HCT116 (cell line): ENCODE measurements at places on chromosomes 16 and 17.
A peak's percentile ranks its signal among the peaks of the same experiment; 100 is the strongest.

DNA sequence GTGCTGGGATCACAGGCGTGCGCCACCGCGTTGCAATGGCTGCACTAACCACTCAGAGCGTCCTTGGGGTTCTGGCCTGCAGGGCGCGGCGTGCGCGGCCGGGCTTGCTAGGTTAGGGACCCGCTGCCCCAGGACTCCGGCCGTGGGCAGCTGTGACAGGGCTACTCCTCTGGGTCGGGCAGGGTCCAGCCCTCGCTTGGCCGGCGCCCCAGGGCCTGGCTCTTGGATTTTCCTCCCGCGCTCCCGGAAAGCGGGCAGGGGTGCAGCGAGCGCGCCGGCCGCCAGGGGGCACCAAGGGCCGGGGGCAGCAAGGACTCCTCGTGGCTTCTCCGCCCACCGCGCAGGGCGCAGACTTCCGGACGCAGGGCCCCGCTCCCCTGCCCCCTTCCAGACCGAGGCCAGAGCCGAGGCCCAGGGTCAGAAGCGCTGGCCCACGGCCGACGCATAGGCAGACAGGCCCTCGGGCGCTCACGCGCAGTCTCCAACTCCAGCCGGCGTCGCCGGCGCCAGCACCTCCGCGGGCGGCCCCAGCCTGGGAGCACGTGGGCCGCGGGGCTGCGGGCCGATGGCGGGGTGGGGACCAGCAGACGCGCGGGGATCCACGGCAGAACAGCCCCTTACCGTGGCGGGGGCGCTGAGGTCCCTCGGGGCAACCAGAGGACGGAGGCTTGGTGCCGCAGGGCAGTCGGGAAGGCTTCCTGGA, 355 bp downstream of the TLE7 start:
- no peak for DNase-seq

DNA sequence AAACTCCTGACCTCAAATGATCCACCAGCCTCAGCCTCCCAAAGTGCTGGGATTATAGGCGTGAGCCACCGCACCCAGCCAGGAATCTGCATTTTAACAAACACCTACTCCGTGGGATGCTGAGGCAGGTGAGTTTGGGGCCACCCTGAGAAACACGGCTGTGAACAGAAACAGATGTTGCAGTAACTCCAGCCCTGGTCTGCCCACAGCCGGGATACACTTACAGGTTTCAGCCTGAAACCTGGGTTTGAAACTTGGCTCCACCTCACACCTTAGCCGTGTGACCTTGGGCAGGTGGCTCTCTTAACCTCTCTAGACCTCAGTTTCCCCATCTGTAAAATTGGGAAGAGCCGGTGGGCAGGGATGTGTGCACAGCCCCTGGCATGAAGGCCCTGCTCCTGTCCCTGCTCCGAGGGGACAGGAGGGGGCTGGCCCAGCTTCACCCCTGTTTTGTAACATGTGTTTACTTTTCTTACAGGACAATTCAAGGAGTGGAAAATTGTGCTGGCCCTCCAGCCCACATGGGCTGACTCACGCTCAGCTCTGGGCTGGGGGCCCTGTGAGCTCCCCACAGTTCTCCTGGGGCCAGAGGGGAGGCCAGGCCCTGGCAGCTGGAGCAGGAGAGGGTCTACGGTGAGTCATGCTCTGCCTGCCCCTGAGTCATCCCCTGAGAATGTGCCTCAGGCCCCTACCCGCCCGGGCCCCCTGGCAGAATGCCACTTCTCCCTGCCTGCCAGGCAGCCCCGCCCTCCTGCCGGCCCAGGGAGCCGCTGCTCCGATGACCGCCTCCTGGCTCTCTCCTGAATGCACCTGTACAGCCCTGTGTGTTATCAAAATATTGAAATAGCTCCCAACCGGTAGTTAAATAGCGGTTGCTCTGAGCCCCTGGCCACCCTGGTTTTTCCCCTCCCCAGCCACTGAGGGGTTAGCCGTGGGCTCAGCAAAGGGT, 7.7 kb upstream of the PPL start:
- DNase-seq: peak; percentile 84

DNA sequence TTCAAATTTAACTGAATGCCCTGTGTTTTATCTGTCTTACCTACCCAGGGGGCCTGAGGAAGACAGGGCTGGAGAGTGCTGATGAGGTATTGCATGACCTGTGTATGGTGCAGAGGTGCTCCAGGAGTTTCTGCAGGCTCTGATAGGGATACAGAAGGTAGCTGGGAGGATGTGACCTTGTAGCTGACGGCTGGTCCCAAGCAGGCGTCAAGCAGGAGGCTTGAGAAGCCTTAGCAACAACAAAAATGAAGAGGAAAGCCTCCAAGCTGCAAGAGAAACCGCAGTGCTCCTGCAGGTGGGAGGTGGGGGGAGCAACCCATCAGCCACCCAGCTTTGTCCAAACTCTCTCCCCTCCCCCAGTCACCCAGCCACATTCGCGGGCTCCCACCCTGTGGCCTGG, 40.4 kb downstream of the LAT start:
- DNase-seq: no peak

DNA sequence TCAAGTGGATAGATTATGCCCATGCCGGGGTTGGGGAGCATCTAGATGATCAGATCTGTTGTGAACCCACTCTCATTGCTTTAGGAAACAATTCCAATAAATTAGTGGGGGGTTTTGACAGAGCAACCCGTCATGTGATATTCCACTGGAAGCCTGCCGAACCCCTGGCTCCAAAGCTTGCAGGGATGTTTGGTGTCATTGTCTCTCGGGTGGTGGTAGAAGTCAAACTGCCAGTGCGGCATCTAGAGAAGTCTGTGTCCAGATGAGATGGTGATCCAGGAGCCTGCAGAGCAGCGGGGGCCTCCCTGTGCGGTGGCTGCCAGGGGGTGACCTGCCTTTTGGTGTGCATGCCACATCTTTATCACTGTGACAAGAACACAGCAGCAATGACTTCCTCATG, 91.7 kb downstream of the SHISA6 start:
- no peak for DNase-seq

GRCh38 chr16:11610580-11610979, 23.9 kb upstream of the LITAF start:
- no peak for DNase-seq

DNA sequence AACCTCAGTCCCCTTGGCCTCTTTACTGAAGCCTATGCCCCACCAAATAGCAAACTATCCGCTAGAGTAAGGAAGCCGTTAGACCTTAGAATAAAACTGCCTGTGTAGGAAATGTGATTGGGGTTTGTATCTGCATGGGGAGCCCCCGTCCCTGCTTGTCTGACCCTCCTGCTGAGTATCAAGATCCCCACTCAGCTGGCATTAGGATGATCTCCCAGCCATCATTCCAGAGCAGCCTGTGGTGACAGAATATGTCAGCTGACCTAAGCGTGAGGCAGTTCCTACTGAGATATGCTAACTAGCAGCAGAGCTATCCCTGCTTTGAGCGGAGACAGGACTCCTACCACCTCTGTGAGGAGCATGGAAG, 645 bp upstream of the GFOD2 start:
- DNase-seq: no peak

DNA sequence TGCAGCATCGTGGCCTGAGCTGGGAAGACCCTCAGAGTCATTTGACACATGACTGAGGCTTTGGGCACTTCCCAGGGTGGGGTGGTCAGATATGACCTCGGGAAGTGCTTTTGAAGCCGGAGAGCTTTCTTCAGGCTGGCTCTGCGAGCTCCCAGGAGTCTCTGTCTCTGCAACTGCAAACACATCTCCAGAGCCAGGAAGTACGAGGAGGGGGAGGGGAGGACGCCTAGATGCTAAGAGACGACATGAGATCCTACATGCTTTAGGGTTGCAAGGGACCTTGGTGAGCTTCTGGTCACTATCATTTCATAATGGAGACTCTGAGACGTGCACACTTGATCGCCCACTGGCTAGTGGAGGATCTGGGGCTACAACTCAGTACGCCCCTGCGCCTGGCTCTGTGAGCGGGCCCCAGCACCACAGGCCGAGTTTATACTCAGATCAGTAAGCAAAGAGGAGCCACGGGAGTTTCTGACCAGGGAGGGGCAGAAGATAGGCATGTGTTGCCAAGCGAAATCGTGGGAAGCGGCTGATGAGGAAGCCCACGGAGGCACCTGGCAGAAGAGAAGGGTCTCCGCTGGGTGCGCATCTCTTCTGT, 527 bp upstream of the MGAT5B start:
- no peak for DNase-seq

DNA sequence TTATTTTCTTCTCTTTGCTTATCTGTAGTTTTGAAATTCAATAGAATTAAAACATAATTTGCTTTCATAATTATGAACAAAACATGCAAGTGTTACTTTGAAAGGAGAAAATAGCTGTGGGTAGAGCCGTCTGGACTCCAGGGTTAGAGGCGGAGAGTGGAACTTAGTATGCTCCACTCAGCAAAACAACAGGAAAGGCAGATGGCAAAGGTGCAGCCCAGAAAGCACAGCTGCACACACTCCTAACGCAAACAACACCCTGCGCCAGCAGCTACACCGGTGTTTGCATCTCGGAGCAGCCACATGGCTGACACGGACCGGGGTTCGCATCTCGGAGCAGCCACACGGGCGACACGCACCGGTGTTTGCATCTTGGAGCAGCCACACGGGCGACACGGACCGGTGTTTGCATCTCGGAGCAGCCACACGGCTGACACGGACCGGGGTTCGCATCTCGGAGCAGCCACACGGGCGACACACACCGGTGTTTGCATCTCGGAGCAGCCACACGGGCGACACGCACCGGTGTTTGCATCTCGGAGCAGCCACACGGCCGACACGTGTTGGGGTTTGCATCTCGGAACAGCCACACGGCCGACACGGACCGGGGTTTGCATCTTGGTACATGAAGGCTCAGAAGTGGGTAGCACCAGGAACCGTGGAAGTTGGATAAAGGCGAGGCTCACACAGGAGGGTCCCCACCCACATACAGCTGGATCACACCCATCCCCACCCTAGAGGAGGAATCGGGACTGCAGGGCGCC, 12.2 kb upstream of the CAPN15 start:
- DNase-seq: no peak

- DNase-seq: no peak
Measured at GRCh38 chr17:68324114-68324513, 32.8 kb downstream of the ARSG start.

- DNase-seq: no peak
Measured at GRCh38 chr17:64775701-64776570, 113.8 kb upstream of the SMURF2 start.

DNA sequence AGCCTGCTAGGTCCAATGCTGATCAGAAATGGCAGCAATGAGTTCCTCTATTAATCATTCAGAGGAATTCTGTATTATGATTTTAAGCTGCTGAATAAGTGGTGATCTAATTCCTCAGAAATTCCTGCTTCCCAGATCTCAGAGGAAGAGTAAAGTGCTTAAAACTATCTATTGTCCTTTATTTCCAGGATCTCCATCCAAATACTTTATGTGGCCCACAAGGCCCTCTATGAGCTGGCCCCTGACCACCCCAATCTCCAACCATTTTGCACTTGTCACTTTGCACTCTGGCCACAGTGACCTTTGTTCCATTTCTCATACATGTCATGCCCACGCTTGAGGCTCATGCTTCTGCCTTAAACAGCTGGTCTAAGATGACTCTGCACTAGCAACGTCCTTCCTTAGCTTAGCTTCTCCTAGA, 93.7 kb downstream of the CA10 start:
- no peak for DNase-seq

GRCh38 chr17:63153488-63153887, 187.5 kb downstream of the TANC2 start:
- DNase-seq: no peak

GRCh38 chr17:30600060-30600829, 123.0 kb downstream of the GOSR1 start:
- DNase-seq: peak; percentile 59

DNA sequence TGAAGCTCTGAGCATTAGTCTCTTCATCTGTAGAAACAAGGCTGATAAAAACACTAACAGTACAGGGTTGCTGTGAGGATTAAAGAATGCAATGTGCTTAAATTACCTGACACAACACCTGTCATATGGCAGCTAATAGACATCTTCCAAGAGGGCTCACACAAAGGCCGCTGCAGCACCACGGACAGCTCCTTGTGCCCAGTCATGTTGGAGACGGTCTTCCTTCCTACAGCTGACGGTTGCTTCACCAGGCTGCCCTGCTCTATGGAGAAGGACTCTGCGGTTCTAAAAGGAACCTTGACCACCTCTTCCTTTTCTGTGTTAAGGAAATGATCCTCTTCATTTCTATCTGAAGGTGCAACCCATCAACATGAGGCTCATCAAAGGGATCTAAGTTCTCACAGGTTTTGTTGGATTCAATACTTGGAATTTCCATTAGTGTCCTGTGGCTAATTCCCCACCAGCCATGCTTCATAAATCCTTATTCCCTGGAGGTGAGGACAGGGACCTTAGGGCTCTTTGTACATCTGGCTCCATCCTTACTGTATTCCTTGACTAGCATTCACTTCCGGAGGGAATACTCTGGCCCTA, 138.9 kb upstream of the CES5A start:
- DNase-seq: peak; percentile 4

GRCh38 chr17:1143573-1143972, 36.2 kb downstream of the ABR start:
- no peak for DNase-seq

DNA sequence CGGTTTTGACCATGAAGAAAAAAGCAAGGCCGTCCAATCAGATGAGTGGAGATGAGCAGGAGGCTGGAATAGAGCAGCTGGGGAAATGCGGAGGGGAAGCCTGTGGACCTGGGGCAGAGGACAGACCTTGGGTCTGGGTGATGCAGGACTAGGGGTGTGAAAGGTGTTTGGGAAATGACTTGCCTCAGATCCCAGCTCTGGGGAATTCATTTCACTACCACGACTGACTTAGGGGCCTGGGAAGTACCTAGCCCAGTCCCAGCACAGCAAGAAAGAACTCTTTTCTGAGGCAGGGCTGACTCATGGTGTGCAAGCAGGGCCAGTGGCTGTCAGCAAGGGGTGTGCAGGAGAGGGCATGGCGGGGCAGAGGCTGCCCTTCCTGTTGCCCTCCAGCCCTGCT, 14.8 kb downstream of the DNAI2 start:
- no peak for DNase-seq

DNA sequence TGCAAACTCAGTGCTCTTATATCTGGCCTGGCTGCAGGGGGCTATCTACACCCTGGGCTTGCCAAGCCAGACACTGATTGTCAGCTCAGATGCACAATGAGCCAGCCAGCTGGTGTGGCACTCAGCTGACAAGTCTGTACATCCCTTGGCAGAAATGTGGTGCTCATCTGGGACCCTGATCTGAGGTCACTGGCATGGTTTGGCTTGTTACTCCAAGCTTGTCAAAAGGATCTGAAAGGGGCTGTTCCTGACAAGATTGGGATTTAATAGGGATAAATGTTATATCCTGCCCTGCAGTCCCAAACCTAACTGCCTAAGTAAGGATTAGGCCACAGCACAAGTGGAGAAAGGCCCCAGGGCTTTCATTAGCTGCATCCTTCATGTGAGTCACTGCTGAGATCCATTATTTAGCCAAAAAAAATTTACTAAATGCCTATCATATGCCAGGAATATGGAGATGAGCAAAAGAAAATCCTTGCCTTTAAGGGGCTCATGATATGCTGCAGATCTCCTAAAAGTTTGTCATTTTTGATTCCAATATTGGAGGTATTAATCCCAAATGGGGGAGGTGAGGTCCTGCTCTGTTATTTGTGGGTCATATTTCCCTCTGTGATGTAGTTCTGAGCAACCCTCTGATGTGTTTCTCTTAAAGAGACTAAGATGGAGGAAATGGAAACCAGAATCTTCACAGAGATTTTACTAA, 6.3 kb downstream of the SLC6A2 start:
- DNase-seq: no peak

GRCh38 chr17:39144416-39144840, 7.0 kb downstream of the PLXDC1 start:
- no peak for DNase-seq
